T-cell (primary cell): ENCODE measurements at places on chromosomes 12 and 14. TPM values are rescaled to one million over a fixed set of nuclear protein-coding genes. Genes with fewer than 3 reads are reported as not detected.

DNA sequence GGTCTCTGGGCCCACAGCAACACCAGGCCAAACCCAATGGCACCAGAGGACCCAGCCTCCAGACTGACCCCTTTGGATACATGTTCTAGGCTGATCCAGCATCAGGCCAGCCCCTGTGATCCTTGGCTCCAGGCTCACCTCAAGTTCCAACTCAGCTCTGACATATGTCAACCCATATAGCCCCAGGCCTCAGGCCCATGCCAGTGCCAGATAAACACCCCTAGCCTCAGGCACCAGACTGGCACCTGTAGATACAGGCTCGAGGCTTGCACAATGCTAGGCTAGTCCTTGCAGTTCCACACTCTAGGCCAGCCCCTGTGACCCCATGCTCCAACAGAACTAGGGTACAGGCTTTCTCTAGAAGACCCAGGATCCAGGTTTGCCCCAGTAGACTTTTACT, 287.5 kb downstream of the KCNC2 start:
- no peak for DNase-seq

DNA sequence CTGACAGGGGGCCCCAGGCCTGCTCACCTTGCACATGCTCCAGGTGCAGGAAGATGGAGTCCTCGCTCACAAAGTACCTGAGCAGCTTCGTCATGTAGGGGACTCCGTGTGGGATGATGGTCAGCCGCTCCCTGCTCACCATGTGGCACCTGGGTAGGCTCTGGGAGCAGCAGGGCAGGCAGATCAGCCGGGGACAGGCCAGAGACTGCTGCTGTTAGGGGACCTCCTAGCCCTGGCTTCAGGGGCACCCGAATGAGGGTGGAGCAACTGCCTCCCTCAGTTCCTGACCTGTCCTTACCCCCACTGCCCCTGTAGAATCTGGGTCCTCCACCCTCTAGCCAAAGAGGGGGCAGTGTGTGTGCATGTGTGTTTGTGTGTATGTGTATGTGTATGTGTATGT, 11.8 kb downstream of the RPS6KL1 start:
- DNase-seq = no peak

DNA sequence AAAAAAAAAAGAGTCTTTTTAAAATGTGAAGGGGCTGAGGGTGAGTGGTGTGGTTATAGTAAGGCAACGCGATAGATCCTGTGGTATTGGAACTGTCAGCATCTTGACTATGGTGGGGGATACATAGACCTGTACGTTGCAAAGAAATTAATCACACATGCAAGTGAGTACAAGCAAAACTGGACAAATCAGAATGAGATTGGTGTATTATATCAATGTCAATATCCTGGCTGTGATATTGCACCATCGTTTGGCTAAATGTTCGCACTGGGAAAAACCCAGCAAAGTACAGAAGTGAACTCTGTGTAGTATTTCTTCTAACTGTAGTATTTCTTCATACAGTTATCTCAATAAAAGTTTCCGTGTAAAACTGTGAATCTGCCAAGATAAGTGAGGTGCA, 67.9 kb downstream of the GCH1 start:
- no peak for DNase-seq

DNA sequence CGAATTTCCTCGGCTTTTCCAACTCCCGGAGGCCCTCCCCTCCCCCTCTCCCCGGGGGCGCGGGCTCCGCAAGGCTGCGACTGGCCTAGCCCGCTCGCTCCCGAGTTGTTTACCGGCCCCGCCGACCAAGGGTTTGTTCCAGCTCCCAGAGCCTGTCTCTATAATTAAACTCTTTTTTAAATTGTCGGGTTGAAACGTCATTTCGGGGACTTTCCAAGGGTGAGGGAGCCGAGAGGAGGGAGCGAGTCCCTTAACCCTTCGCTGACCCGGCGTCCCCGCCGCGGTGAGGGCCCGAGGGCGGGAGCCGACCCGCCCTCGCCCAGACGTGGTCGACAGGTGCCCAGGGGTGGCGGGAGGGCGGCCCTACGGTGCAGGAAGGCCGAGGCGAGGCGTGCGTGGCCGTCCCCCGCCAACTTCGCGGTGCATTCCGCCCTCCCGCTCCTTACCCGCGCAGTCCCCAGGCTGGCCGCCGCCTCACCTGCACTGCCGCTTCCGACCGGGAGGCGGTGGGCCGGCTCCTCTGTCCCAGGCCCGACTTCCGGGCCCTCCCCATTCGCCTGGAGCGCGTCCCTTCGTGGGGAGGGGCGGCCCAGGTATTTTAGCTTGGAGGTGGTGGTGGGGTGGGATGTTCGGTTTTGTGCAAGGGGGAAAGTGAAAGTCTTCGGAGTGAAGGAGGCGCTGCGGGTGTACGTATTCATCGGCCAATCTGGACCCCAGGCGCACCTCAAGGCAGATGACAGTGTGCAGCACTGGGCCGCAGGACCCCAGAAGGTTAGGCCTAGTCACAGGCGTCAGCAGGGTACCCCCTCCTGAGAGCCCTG, 2.9 kb upstream of the ZFP36L1 start:
- peak; percentile 80 for DNase-seq

The ST8SIA1 gene
- 16.0 TPM for total RNA-seq

The TBC1D30 gene
- 0.41 TPM for total RNA-seq

- DNase-seq = no peak
These were observed 55.9 kb upstream of the CLMN start for GRCh38 chr14:95375539-95376109.

The CLEC9A gene
- total RNA-seq = not detected
